ENCODE measurements at places on chromosomes 11 and 22.

GRCh38 chr11:17219016-17219415 lies 11.2 kb upstream of the PIK3C2A start:
- no peak for DNase-seq

- no peak for DNase-seq
Observed at GRCh38 chr11:79314906-79315689, 125.7 kb downstream of the TENM4 start.

DNA sequence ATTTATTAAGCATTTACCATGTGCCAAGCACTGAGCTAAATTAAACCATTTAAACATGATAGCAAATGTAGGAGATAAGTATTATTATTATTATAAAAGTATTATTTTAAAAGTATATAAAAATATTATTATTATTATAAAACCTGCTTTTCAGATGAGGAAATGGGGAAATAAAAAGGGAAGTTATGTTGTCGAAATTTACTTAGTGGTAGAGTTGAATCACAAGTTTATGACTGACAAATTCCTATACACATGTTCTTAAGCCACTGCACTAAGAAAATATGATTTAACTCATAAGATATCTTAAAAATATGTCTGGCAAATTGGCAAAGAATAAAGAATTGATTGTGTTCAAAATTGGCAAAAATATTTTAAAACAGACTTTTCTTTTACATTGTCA lies 53.8 kb downstream of the CASP12 start:
- DNase-seq, result no peak

GRCh38 chr11:122033631-122034030 lies 82.4 kb downstream of the BLID start:
- DNase-seq, result no peak

GRCh38 chr11:44885919-44886789 lies 64.5 kb downstream of the TP53I11 start:
- DNase-seq, result no peak

DNA sequence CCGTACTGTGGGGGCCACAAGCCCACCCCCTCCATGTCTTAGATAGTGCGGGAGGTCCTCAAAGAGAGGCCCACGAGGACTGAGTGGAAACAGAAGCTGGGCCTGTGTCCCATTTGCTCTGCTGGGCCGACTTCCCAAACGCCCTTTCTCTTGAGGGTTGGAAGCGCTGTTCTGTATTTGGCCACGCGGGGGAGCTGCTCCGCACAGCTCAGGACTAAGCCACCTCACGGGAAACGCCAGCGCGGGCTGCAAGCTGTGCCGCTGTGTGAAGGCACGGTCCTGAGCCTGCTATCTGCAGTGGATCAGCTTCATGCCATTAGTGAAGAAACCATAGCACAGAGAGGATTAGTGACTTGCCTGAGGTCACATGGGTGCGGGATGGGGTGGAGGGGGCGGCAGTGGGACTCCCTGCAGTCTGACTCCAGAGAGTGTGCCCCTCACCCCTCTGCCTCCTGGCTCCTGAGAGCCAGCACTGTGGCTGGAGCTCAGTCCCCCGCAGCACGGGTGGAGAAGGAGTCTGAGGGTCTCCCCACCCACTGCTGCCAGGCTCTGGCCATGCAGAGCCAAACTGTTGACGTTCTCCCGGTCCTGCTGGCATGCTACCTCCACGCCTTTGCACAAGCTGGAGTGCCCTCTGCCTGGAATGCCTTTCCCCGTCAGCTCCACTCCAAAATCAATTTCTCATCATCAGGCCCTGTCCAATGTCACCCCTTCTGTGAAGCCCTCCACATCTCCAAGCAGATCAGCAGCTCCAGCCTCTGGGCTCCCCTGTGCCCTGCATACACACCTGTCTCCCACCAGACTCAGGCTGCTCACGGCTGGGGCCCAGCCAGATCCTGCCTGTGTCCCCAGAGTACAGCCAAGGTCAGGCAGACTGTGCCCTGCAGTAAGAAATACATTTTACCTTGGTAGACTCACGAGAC lies 51.5 kb upstream of the LRRC32 start:
- DNase-seq, result peak; percentile 62

- no peak for DNase-seq
Observed at GRCh38 chr11:125679837-125680236, 810 bp downstream of the ACRV1 start.

DNA sequence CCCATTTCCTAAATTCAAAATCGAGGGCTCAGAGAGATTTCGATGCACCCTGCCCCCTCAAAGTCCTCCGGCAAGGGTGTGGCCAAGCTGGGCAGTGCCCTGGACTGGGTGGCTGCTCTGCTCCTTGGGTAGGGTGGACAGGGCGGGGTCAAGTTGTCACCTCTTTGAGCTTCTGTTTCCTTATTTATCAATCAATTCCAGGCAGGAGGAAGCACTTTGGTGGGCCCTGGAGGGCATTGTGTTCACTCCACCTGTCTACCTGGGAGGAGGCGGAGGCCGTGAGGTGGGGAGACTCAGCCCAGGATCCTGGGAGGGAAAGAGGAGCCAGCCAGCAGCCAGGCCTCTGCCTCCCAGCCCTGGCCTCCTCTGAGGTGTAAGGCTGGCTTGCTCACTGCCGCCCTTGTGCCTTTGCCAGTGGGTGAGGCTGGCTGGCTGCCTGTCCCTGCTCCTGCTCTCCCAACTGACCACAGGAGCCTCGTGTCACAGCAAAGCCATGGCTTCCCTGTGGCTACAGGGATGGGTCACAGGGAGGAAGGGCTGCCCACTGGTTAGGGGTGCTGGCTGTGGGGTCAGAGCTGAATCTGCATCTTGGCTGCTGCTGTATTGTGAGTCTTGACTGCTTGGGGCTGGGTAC lies 25.5 kb upstream of the SHISAL1 start:
- DNase-seq, result no peak

GRCh38 chr22:35197071-35197470 lies 60.2 kb upstream of the HMGXB4 start:
- no peak for DNase-seq

- peak; percentile 39 for DNase-seq
Observed at GRCh38 chr11:1762537-1763302, 1.0 kb downstream of the CTSD start.

DNA sequence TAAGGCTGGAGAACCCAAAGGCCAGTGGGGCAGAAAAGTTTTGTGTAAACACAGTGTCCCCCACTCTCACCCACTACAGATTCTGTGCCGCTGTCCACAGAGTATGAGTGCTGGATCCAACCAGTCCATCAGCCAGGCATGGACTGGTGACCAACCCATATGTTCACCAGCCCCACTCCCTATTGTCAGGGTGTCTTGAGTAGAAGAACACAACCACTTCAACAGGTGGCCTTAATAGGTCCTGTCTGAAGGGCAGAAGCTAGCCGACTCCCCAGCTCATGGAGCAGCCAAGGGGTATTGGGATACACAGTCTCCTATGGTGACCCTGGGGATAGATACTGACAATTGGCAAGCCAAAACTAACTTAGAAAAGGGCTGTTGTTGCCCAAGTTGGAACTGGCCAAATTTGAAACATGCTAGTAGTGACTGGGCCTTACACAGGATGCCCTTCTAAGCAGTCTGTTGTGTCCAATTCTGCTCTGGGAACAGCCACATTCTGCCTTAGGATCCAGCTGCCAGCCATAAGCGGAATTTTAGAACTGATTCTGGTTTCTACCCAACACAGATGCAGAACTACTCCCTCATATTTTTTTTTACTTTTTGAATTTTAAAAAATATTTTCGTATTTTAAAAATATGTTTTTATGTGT lies 19.8 kb upstream of the PGM2L1 start:
- DNase-seq, result no peak

DNA sequence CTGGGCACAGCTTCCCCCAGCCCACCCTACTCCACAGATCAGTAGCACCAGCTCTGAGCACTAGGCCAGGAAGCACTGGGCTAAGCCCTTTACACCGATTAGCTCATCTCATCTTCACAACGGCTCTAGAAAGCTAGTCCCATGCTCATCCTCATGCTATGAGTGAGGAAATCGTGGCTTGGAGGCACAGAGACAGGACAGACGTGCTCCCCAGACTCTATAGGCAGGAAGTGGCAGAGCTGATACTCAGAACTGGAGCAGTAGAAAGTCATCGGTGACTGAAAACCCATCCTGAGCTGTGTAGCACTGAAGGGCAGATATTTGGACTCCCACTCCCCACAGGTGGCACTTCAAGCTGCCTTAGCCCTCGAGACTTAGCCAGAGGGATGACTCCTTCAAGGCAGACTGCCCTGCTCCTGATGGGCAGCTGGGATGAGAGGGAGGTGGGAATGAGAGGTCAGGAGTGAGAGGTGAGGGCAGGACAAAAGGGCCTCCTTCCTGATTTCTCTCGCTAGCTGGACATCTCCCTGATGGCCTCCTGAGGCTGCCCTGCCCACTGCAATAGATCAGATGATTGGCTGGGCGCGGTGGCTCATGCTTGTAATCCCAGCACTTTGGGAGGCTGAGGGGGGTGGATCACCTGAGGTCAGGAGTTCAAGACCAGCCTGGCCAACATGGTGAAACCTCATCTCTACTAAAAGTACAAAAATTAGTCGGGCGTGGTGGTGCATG lies 9.7 kb downstream of the CD5 start:
- DNase-seq, result no peak

DNA sequence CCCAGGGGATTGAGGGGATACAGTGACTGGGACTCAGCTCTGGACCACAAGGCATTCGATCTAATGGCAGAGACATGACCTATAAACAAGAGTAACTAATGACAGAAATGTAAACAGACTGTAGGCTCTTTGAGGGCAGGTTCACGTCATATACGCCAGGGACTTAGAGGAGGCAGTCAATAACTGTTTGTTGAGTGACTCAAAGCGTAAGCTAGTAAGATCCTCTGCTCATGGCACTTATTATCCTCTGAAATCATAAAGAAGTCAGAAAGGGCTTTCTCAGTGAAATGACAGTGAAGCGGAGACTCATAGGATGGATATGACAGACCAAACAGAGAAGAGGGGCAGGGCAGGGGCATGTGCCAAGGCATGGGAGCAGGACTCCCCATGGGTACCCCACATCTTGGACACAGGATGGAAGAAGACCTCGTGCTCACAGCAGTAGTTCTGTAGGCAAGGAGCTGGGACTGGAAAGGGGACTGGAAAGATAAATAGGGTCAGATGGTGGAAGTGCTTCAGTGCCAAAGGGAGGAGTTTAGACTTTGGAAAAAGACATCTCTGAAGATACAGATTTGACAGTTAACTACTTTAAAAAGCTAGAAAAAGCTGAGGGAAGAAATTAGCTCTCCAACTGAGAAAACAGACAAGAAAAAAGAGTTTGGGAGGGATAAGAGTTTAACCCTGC lies 72.7 kb downstream of the SLC1A2 start:
- no peak for DNase-seq

DNA sequence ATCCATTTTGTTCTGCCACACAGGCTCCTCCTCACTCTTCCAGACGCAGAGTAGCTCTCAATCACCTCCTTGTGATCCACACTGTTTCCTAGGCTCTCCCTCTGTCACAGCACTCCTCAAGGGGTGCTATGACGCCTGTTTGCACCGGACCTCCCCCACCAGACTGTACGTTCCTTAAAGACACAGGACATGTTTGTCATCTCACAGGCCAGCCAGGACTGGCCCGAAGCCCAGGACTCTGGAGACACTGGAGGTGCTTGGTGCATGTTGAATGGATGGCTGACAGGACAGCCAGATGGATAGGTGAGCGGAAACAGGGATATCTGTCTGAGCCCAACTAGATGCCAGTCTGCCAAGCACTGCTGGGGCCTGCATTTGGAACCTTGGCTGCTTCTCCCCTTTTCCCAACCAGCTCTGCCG lies 13.6 kb downstream of the PLA2G6 start:
- no peak for DNase-seq

DNA sequence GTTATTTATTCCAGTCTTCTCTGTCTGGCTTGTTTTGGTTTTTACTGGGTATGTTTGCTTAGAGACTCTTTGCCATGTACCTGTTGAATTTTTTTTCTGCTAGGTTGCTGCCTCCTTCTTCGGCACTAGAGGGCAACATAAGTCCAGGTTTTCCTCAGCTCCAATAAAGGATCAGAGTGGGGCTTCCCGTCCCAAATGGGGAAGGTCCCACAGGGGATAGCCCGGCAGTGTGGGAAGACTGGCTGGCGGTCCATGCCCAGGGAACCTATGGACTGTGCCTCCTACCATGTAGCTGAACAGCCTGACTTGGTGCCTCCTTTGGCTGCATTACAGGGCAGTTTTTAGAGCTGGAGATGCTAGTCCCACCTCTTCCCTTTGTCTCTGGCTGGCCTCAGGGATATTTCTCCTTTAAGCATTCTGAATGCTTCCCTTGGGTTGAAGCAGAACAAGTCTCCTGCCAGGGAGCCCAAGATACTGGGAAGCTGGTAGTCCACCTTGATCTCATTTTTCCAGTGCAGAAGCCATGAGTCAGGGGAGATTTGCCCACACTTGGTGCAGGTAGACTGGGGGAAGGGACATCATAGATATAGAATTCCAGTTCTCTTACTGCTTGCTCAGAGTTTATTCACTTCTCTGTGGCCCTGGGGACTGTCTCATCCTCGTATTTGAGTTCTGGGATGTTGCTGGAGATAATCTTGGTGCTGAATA lies 60.2 kb downstream of the BRD1 start:
- no peak for DNase-seq

DNA sequence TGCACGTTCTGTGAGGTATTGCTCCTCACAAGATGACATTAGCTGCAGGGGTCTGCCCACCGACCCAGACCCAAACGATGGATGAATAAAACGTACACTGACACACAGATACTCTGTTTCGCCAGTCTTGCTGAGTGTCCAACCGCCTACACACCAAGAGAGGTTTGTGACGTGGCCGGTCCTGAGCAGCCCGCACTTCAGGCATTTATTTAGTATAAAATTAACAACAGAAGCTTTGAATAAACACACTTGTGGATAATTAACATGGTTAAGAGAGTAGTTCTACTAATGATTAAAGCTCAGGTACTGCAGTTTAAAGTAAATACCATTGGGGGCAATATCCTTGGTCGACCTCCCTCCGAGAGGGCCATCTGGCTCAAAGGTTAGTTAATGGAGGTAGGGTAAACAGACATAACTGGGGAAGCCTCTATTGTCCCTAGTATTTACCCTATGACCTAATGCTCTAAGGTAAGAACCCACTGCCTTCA lies 75.7 kb downstream of the CCDC83 start:
- DNase-seq, result no peak

DNA sequence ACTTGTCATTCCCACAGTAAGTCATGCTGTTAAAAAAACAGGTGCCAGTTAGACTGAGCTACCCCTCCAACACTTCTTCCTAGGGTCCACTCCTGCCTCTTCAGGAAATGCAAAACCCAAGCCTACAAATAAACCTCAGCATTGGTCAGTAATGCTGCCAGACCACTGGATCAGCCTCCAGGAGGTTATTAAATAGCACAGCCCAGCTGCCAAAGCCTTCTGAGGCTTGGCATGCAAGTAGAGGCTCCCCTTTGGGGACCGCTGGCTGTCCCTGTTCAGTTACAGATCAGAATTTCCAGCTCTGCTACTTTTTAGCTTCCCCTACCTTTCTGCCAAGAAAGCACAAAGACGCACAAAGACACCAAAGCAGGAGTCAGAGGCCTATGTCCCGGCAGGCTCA lies 33.3 kb downstream of the ABTB2 start:
- DNase-seq, result no peak

Measured in GM12892 (cell line).